ENCODE measurements at places on chromosomes 6 and 20.

GRCh38 chr6:36915599-36915998 is 29.8 kb downstream of the C6orf89 start:
- DNase-seq, result no peak

- no peak for DNase-seq
These were observed 196.5 kb downstream of the GMPR start for GRCh38 chr6:16434885-16435284.

GRCh38 chr6:29947077-29947980 is 5.0 kb downstream of the HLA-A start:
- DNase-seq, result no peak

GRCh38 chr20:48789781-48790472 is 37.9 kb downstream of the PREX1 start:
- DNase-seq, result no peak
